AG08396 (cell line): ENCODE measurements at places on chromosomes 11 and 22.

DNA sequence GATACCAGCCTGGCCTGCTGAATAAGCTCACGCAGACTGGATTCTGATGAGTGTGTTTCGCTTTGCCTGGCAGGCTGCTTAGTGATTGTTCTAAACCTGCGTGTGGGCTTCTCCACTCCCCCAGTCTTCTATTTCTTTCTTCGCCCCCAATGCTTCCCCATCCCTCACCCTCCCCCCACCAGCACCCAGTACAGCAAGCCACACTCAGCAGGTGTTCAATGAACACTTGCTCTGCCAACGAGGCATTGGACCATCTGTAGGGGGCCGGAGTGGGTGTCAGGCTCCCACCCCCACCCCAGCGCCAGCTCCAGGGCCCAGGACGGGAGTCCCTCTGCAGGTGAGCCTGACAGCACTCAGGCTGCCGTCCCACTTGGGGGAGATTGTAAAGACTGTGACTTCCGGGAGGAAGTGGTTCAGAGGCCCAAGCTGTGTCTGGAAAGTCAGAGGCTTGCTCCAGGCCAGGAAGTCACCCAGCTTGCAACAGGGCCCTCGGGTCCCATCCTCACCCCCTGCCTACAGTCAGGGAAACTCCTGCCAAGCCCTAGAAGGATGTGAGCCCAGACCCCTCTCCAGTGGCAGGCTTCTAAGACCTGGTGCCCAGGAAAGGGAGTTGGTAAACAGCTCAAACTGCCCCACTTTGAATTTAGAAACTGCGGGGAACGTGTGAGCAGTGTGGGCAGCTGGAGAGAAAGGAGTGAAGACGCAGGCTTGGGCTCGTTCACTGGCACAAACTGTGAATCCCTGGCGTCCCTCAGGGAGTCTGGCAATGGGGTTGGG is 66.3 kb upstream of the PRDM11 start:
- DNase-seq: no peak

- no peak for DNase-seq
These were observed 2.7 kb downstream of the SERGEF start for GRCh38 chr11:18010121-18010670.

DNA sequence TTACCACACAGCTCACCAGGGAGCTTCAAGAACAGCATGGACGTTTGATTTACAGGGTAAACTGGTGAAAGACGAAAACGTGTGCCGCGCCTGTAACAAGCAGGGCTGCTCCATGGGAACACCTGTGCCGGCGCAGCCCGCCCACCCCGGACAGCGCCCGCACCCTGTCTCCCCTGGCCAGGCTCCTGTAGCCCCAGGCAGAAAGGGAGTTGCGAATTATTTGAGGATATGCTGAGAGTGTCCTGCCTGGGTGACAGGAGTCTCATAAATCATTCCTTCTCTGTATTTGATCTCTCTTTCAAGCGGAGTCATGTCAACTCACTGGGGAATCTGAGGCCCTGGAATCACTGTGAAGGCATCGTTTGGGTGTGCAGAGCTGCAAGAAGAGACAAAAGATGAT is 804.3 kb downstream of the OPCML start:
- DNase-seq: no peak

GRCh38 chr11:122733318-122733717 is 77.8 kb downstream of the UBASH3B start:
- DNase-seq: no peak

- no peak for DNase-seq
These were observed 5.7 kb upstream of the DGAT2 start for GRCh38 chr11:75762885-75763284.

- DNase-seq: no peak
These were observed 11.8 kb upstream of the CD5 start for GRCh38 chr11:61090521-61090920.
